ENCODE measurements at places on chromosomes 4 and X.
A peak's percentile ranks its signal among the peaks of the same experiment; 100 is the strongest.

GRCh38 chr4:162803378-162803777 is 363.3 kb downstream of the NAF1 start:
- no peak for DNase-seq

GRCh38 chr4:65508168-65508567 is 162.1 kb downstream of the EPHA5 start:
- no peak for DNase-seq

GRCh38 chr4:77922158-77923094 is 59.8 kb downstream of the MRPL1 start:
- no peak for DNase-seq

DNA sequence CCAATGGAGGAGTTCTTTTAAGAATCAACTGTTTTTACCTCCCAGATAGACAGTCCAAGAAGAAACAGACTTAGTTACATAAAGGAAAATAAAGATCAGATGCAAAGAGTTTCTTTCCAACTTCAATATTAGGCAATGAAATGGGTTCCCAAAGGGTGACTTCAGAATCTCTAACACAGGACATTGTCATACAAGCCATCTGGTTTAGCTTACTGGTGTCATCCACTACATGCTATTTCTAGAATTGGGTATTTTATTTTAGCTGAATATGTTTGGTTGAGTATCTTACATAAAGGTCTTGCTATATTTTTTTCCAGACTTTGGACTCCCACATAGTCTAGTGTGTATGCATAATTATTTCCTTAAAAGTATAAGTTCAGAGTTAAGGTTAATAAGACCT is 162.1 kb upstream of the SLC7A11 start:
- no peak for DNase-seq

DNA sequence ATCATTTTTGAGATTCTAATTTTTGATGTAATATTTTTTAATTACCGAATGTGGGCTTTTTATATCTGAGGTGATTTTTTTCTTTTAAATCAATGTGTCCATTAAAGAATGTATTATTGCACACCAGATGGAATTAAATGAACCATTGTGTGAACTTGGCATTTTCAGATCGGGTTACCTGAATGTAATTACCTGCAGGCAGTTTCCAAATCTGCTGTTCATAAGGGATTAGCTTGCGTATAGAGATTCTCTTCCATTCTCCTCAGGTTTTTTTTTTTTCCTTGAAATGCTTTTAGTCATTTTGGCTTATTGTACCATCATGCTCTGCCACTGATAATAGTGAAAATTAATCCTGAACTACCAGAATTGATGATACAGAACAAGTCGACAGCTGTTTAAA is 511.5 kb upstream of the ATOH1 start:
- DNase-seq: no peak

DNA sequence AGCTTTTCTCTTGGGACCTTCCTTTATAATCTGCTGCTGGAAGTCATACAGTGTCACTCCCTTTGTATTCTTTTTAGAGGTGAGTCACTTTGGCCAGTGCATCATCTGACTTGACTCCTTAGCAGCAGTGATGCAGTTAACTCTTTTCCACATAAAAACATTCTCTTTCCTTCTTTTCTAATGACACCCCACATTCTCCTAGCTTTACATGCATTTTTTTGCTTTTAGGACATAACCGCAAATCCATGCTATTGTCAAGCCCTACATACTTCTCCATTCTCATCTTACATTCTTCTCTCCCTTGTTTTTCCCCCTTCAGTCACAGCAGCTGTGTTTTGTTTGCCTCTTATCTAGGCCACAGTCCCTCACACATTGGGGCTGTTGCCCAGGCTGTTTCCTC is 55.1 kb downstream of the ZNF330 start:
- DNase-seq: no peak

GRCh38 chrX:30831082-30831481 is 58.0 kb downstream of the TAB3 start:
- DNase-seq: peak; percentile 5

GRCh38 chrX:39893417-39894338 is 204.1 kb downstream of the BCOR start:
- no peak for DNase-seq

DNA sequence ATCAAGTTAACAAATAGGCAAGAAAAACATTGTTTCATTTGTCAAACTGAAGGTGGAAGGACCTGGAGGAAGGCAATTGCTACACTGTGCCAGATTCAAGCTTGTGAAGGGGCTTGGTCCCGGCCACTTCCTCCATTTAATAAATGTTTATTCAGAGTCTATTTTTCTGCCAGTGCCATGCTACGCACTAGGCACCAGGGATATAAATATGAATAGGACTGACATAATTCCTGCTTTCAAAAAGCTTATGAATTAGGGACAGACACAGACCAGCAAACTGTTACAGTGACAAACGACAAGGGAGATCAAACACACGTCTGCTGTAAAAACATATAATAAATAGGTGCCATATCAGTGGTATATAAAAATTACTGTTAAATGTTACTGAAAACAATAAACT is 571 bp downstream of the TLR6 start:
- DNase-seq: no peak

DNA sequence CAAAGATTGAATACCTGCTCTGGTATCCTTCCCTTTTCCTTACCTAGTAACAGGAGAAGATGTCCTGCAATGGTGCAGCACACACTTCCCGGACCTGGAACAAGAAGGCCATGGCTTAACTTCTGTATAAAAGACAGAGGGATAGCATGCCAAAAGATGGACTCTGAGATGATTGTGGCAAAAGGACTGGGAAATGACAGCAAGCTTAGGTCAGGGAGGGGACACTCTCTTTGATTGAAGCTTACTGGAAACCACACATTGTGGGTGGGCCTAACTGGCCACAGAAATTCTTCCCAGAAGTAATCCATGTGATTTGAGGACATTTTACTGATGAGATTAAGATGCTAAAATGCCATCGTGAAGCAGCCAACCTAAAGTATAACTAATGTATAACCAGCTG is 71.0 kb upstream of the OTUD4 start:
- no peak for DNase-seq

All from activated CD4-positive, alpha-beta T cell treated with anti-CD3 and anti-CD28 coated beads for 4 hours (primary cell).